ENCODE measurements at places on chromosomes 2 and 18. TPM values are rescaled to one million over a fixed set of nuclear protein-coding genes. Genes with fewer than 3 reads are reported as not detected.

- DNase-seq, result no peak
- H3K27ac ChIP-seq, result peak overlapping the region; percentile 98
- peaks cover 26% of the 10 kb centered on the region for H3K4me1 ChIP-seq
- H3K27me3 ChIP-seq, result peaks cover 29% of the 10 kb centered on the region
Measured at GRCh38 chr2:156332284-156332533, 312 bp downstream of the NR4A2 start.

DNA sequence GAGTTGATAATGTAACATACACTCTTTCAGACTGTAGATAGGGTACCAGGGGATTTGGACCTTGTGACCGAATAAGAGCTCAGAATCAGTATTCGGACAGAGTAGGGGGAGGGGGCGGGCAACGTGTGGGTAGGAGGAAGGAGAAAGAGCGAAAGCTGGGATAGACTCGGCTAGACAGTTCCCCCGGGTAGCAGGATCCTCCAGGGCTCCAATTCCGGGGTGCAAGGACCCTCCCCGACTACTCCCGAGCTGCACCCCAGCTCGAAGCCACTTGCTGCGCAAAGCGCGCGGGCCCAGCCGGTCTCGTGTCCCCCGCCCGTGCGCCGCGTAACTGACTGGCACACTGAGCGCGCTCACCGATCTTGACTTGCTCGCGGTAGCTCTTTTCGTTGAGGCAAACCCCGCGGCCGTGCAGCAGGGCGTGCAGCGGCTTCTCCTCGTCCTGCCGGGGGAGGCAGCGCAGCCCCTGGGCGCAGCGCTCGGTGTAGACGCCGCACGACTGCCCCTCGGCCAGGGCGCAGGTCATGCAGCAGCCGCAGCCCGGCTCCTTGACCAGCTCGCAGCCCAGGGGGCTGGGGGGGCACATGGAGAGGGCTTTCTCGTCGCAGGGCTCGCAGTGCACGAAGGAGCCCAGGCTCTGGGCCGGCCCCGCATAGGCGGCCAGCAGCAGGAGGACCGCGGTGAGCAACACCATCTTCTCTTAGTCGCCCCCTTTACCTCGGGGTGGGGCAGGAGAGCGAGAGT, 1.1 kb downstream of the IGFBP5 start:
- H3K27ac ChIP-seq, result peak overlapping the region; percentile 84
- DNase-seq, result peak; percentile 87
- peaks cover 16% of the 10 kb centered on the region for H3K36me3 ChIP-seq
- peak overlapping the region; percentile 93 for H3K4me3 ChIP-seq
- peaks cover 56% of the 10 kb centered on the region for H3K4me1 ChIP-seq

DNA sequence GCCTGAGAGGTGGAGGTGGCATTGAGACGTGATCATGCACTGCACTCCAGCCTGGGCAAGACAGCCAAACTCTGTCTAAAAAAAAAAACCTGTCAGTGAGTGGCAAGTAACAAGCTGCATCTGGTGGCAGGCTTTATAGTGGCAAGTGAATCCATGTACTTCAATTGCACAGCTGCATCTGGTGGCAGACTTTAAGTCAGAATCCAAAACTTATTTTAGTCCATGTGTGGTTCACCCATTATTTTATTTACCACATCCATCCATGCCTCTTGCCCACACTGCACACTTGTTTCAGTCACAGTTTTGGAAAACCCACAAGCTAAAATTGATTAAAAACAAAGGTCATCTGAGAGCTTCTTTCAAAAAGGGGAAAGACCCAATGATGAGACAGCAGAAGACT, 1636.4 kb upstream of the NXPH2 start:
- H3K4me3 ChIP-seq, result no peak overlapping the region
- H3K27me3 ChIP-seq, result no peaks in the 10 kb centered on the region
- DNase-seq, result no peak
- H3K36me3 ChIP-seq, result no peaks in the 10 kb centered on the region

GKN2 gene
- total RNA-seq, result not detected

DCDC2C gene
- total RNA-seq, result not detected

- no peak for DNase-seq
- H3K36me3 ChIP-seq, result no peaks in the 10 kb centered on the region
- no peak overlapping the region for H3K4me3 ChIP-seq
Measured at GRCh38 chr2:59770651-59771050, 782.8 kb downstream of the BCL11A start.

MDH1B gene
- 1.3 TPM for total RNA-seq
